ENCODE measurements at places on chromosomes 3 and 15.
A peak's percentile ranks its signal among the peaks of the same experiment; 100 is the strongest.

- DNase-seq, result no peak
Observed at GRCh38 chr3:31906182-31906581, 74.9 kb downstream of the OSBPL10 start.

DNA sequence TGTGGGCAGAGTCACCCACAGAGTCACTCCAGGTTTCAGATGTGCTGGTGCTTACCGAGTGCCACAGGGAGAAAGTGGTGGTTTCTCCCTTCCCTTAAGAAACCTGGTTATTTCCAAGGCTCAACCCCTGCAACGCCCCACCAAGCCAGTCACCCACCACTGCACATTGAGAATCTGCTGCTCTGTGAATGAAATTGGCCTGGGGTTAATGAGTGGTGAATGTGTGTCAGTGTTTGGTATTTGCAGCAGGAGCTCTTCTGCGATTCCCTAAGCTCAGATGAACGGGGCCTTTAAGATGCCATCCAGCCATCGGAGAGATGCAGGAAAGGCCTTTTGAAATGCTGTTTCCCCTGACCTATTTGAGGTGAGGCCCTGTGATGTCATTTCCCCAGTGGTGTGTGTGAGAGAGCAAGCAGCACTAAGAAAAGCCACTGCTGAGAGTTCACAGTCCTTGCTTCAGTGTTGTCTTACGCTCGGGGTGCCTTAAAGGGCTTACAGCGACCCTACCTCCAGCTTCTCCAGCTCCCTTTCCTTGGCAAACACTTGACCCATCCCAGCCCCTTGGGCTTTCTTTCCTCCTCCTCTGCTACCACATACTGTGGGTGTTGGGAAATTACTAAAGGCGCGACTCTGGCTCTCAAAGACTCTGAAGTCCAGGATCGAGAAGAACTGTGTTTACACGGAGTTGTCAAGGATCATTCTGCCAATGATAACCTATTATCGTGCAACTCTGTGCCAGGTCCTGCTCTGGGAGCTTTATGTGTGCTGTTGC lies 68.9 kb downstream of the SMAD3 start:
- peak; percentile 92 for DNase-seq

DNA sequence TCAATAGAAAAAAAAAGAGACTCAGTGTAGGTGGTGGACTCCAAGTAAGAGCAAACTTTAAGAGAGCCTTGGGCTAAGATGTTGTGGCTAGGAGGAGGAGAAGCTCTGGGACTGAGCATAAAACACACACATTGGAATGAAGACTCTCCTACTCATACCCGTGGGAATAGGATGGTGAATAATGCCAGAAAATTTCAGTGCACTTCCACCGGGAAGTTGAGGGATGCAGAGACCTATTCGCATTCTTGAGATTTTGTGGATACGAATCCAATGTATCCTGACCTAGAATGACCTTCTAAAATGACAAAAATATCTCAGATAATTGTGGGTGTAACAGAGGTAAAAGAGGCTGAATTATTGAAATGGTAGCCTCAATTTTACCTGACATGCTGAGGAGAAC lies 388.7 kb upstream of the SGO1 start:
- DNase-seq, result no peak

GRCh38 chr15:70322051-70322668 lies 224.4 kb upstream of the TLE3 start:
- no peak for DNase-seq

- no peak for DNase-seq
Observed at GRCh38 chr15:38705436-38706219, 141.0 kb upstream of the RASGRP1 start.

DNA sequence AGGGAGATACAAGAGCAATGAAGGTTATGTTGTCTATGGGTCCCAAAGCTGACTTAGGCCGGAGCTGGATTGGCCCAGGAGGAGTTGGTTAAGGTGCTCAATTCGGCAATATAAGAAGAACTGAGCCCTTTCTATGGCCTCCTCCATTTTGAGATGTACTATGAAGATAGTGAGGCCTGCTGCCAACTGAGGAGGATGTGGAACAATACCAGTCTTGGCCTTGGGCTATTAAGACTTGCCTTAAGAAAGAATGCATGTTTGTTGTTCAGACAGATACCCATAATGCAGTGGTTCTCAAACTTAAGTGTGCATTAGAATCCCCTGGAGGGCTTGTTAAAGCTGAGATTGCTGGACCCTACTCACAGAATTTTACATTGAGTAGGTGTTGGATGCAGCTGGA lies 24.4 kb upstream of the LEKR1 start:
- DNase-seq, result no peak

DNA sequence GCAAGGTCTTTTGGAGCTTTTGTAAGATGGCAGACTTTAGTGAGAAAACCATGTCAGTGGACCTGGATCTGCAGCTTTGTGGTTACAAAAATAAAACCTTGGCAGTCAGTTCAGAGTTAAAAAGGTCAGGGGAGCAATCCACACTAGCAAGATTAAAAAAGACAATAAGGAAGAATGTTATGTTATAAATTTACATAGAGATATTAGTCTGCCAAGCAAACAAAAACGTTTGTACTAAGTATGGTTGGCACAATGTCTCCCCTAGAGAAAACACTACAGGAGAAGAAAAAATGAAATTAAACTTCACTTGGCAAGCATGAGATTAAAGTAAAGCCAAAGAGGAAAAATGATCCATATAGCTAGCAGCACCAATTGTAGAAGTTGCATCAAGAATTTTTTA lies 205.0 kb downstream of the LSAMP start:
- DNase-seq, result no peak

GRCh38 chr15:39704235-39704634 lies 78.4 kb downstream of the FSIP1 start:
- DNase-seq, result no peak

GRCh38 chr15:53160092-53160704 lies 370.1 kb upstream of the ONECUT1 start:
- DNase-seq, result no peak

DNA sequence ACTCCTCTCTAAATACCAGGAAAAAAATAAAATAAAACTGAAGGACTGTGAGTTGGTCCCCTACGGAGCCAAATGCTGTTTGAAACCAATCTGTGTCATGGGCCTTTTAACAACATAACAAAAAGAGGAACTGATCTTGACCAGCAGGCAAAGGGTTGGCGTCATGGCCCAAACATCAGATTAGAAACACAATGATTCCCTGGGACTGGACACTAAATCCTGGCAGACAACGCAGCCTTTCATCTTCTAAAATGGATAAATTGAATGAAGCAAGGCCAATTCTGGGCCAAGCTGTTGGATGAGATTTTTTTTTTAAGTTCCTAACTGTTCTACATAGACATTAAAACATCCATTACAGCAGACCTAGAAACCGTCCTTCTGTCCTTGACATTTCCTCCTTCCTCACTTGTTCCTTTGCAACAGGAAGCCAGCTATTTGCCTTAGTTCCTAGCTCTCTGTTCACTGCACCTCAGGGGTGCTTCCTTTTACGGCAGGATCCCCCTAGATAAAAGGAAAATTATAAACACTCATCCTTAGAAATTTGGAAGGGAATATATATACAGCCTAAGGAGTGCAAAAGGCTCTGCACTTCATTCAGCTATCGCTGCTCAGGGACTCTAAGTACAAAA lies 21.6 kb upstream of the TAFA4 start:
- no peak for DNase-seq

GRCh38 chr3:188243124-188243795 lies 89.3 kb downstream of the LPP start:
- no peak for DNase-seq

DNA sequence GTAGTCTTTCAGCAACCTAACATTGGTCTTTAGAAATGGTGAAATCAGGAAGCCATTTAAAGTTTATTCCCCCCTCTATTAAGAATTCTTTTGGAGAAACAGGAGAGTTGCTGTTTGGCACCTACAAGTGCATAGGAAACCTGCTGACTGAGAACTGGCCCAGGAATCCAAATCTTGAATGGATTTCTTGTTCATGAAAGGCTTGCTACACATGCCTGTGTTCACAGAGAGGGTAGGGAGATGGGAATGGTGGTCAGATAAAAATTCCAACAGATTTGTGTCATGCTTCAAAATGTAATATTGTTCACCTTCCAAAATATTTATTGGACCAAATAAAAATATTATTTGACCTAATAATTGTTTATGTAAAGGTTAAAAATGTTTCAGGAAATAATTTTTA lies 24.2 kb upstream of the ZPLD1 start:
- no peak for DNase-seq
